ENCODE measurements at places on chromosomes 11 and 22.

DNA sequence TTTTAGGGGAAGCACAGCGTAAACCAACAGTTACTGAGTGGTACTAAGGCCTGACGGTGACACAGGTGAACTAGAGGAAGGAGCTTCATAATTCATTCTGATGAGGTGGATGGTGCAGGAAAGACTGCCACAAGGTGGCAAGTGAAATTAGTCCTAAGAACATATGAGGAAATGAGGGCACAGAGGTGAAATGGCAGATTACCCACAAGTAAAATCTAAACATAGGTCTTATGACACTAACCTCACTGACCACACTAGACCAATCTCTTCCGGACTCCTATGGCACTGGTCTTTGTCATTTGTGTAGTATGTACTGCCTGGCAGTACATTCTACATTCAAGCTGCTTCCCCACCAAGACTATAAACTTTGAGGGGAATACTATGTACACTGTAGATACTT is 20.2 kb downstream of the GAB2 start:
- DNase-seq: no peak

DNA sequence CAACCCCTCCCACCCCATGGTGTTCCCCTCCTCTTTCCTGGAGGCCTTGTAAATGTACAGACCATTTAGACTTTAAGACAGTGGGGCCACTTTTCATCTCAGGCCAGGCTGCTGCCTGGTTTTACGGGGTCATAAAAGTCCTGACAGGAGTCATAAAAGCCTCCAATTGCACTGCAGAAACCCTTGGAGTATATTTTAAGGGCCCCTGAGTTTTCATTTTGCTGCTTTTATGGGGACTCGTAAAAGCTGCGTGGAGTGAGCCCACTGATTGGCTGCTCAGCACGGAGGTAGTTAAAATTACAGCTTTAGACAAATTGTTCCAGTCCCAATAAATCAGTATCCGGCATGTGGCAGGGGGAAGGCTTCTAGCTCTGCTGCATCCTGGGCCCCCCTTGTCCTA is 627.6 kb downstream of the NTM start:
- no peak for DNase-seq

DNA sequence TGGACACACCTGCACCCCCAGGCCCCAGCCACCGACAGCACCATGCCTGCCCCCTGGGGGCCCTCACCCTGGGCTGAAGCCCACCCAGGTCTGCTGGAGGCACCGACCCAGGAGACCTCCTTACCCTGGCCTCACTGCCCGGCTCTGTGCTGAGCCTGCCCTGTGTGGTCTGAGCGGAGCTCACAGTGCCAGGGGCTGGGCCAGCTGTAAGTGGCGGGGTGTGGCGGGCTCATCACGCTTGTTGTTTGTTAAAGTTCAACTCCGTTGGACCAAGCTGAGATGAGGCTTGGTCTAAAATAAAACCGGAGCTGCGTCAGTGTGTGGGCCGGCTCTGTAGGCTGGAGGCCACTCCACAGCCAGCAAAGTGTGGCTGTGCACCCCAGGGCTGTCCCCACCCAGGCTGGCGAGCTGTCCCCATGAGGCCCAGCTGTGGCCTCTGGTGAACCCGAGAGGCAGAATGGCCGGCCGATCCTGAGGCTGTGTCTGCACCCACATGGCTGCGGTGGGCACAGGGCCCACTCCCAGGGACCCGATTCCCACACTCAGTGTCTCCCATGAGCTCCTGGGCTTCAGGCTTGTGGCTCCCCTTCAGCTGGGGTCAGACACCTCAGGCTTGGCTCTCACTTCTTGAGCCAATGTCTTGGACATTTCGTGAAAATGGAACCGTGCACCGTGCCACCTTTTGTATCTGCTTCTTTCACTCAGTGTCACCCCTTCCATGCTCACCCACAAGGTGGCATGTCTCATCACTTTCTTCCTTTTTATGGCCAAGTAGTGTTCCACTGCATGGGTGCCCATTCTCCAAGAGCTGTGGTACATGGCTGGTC is 137.9 kb downstream of the CTTN start:
- DNase-seq: no peak

DNA sequence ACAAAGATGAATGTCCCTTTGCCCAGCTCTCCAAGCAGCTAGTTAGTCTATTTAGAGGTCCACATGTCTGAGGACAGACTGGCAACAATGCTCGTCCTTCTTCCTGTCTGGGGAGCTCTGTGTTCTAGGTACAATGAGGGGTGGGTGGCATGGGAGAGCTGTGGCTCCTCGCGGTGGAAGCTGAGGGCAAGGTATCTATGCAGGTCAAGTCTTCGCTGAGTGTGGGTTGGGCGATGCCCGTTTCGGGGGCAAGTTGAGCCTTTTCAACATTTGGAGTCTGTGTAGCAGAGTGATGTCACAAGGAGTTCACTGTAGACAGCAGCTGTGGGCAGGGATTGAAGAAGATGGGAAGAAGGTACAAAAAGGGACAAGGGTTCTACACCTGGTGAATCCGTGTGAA is 163.2 kb downstream of the FEZ1 start:
- no peak for DNase-seq

GRCh38 chr22:27024982-27025381 is 367.6 kb downstream of the MIAT start:
- DNase-seq: no peak

DNA sequence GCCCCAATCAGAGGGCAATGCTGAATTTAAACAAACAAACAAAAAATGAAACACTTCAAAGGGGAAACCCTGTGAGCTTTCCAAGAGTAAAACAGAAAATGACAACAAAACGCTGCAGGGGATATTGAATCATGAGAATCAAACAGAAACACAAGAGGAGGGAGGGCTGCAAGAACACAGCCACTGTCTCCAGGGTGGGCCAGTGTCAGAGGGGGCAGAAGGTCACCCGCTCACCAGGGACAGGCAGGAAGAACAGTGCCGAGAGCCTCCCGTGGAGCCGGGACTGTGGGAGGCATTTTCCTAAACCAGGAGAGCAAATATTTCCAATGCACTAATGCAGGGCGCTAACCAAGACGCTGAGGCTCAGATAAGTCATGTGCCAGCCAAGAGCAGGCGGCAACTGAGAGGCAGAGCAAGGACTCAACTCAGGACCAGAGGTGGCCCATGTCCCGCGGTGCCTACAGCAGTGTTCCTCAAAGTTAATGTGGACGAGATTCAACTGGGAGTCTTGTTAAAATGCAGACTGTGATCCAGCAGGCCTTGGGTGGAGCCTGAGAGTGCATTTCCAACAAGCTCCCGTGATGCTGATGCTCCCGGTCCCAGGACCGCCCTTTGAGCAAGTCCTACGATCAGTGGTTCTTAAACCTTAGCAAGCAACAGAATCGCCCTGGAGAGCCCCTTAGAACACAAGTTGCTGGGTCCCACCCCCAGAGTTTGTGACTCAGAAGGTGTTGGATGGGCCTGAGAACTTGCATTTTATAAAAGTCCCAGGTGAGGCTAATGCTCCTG is 197.2 kb downstream of the TENM4 start:
- no peak for DNase-seq

- DNase-seq: peak; percentile 8
These were observed 14.5 kb downstream of the RPS3 start for GRCh38 chr11:75413864-75414263.

DNA sequence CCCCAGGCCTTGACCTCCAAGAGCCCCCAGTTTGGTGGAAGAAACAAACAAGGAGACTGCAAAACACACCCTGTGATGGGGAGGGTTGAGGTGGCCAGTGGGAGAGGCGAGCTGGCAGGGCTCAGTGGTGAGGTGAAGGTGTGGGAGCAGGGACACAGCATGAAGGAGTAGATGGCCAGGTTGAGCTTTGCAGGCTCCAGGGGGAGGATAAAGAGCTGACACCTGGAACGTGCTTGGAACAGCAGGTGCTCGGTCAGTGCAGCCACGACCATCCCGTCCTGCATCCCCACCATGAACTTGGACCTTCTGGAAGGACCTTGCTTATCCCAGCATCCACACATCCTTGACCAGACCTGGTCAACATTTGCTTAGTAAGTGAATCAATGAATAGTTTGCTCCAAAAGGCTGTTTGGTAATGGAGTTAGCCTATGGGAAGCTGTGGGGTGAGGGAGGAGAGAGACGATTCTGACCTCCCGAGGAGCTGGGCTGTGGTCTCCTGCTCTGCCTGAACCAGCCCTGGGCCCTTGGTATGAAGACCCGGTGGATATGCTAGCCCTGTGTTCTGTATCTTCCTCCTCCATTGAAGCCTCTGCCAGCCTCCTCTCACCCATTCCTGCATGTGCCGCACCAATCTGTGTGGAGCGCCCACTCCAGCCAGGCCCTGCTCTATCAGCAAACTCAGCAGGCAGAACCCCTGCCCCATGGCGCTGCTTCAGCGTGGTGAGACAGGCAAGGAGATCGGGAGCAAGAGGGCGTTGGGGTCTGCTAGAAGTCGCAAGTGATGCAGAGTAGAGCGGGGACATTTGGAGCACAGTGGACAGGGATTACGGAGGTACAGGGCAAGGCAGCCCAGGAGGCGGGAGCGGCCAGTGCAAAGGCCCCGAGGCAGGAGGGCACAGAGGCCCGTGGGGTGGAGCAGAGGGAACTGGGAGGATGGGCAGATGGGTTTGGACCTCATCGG is 9.9 kb downstream of the LINC01488 start:
- no peak for DNase-seq

- peak; percentile 26 for DNase-seq
These were observed 1.9 kb downstream of the TIRAP start for GRCh38 chr11:126284829-126285228.

- DNase-seq: no peak
These were observed 37.7 kb downstream of the NTM start for GRCh38 chr11:131408025-131408640.

GRCh38 chr22:20549232-20549841 is 41.9 kb downstream of the MED15 start:
- no peak for DNase-seq

- peak; percentile 50 for DNase-seq
These were observed 2.7 kb upstream of the ARHGAP42 start for GRCh38 chr11:100684101-100685065.

GRCh38 chr11:111910676-111911562 is 651 bp downstream of the CRYAB start:
- DNase-seq: no peak

DNA sequence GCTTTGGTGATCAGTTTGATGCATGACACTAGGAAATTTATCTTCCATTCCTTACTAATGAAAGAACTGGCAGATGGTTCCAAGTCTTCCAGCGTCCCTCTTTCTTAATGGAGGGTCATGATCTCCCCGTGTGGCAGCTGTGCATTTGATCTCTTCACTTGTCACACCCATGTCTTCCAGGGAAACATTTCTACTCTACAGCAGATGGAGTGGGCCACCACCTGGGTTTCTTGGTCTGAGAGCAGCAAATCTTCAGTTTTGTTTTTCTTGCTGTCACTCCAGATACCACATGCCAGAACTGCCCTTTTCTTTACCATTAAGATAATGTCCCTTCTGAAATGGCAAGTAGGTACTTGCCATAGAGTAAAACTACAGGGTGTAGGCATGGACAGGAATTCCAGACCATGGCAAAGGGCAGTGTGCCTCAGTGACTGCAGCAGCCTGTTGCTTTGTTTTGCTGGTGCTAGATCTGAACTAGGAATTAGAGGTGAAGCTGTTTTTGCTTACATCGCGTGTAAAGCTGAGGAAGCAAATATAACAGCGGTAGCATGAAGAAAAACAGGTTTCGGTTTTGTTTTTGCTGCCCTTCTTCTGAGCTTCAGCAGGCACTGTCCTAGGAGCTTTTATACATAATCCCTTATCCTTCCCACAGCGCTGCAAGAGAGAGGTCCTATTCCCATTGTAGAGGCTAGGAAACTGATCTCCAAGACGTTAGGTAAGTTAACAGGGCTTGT is 20.7 kb upstream of the C11orf96 start:
- DNase-seq: no peak

- no peak for DNase-seq
These were observed 34.7 kb downstream of the USP47 start for GRCh38 chr11:11876458-11876857.

DNA sequence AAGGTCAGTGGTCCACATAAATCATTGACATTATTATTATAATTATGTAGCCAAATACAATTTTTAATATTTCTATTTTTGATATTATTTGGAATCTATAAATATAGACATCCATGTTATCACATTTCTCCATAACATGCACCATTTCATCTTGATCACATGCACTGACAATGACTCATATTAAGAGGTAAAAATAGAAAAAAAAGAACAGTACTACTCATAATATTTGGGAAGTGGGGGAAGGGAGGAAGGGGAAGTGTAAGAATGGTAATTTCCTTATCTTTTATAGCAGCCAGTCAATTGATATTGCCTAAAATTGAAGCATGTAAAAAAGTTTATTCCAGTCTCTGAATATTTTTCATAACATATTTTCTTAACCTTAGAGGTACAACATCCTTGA is 72.3 kb downstream of the ADM start:
- no peak for DNase-seq

DNA sequence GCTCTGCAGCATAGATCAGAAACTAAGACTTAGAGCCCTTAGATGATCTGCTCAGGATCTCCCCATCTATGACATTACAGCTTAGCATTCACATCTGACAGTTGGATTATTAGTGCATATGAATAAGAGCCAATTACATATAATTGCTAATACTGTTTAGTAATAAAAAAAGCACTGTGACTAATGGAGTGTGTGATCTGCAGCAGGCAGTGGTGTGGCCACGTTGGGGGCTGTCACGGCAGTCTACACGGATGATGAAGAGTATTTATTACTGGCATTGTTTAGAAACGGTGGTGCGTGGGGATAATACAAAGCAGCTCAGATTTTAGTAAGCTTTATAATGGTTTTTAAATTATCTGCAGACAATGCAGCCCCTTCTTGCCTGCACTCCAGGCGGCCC is 93.5 kb upstream of the TIMP3 start:
- no peak for DNase-seq

DNA sequence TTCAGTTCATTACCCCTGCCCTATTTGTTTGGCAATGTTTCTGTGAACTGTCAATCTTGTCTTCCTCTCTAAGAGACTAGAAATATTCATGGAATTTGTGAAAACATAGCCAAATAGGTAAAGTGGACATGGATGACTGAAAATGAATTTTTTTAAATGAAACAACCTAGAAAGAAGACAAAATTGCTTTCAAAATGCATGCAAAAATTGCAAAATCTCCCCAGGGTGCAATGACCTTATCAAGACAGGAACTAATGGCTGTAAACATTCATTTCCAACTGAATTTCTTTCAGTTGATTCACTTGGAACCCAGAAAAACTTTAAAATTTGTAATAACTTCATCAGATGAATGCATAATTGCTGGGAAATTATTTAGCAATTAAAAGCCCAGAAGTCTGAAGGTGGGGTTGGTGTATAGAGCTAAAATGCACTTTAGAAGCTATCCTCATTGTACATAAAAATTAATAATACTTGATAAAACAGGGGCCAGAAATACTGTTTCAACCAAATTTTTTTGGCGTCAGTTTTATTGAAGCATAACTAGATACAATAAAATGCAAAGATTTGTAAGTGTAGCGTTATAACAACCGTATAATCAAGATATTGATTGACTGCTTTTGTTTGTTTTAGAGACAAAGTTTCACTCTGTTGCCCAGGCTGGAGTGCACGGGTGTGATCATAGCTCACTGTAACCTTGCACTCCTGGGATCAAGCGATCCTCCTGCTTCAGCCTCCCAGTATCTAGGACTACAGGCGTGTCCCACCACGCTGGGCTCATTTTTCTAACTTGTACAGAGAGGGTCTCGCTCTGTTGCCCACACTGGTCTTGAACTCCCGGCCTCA is 27.6 kb upstream of the SLC35C1 start:
- DNase-seq: no peak

GRCh38 chr22:24142241-24142640 is 39.0 kb upstream of the SUSD2 start:
- no peak for DNase-seq

Measured in SHP77 treated with DMSO at 0.1 percent for 48 hours (cell line).